ENCODE measurements at places on chromosomes 2 and 18.

- H3K4me1 ChIP-seq, result no peaks in the 10 kb centered on the region
- H3K27ac ChIP-seq, result no peak overlapping the region
- no peak for DNase-seq
- no peaks in the 10 kb centered on the region for H3K36me3 ChIP-seq
Measured at GRCh38 chr18:63971320-63972001, 1.6 kb downstream of the SERPINB8 start.

DNA sequence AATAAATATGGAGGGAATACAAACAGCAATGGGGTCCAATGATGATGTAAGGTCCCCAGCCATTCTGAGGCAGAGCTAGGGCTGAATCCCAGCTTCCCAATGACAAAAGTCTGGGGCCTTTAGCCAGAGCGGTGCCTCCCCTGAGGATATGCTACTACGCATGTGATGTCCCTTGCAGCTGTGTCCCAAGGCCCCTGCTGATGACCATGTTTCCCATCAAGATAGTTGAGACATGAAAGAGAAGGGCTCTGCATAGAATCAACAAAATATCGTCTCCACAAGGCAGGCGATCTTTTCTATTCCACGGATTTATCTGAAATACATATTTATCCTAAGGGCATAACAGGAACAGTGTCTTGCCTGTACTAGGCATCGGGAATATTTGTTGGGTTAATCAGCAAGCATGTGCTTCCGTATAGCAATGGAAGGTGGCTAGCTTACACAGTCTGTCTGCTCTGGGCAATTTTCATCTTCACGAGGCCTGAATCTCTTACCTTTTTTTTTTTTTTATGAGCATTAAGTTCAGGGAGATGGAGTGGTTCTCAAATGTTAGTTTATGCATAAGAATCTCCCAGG, 284.6 kb downstream of the CNTNAP5 start:
- no peaks in the 10 kb centered on the region for H3K36me3 ChIP-seq
- no peak overlapping the region for H3K27ac ChIP-seq
- DNase-seq, result no peak
- no peak overlapping the region for H3K4me3 ChIP-seq
- no peaks in the 10 kb centered on the region for H3K27me3 ChIP-seq
- no peaks in the 10 kb centered on the region for H3K4me1 ChIP-seq

- H3K4me3 ChIP-seq, result peak overlapping the region; percentile 46
- H3K27ac ChIP-seq, result no peak overlapping the region
- H3K36me3 ChIP-seq, result no peaks in the 10 kb centered on the region
- H3K27me3 ChIP-seq, result peaks cover 48% of the 10 kb centered on the region
- no peak for DNase-seq
- peaks cover 3% of the 10 kb centered on the region for H3K4me1 ChIP-seq
Measured at GRCh38 chr2:56185101-56185581, 1.4 kb downstream of the CCDC85A start.

DNA sequence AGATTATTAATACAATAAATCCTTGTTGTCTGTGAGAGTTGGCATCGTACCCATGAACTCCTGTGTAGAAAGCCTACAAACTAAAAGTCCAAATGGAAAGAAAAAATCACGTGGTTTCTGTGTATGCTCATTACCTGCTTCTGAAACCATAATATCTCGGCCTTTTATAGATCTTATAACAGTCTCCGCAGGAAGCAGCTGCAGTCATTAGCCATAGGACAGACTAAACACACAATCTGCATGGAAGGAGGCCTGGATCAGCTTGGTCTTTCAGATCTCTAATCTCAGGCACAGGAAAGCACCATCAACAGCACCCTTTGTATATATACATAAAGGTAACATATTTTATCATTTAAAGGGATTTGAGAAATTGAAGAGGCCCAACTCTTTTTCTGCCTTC, 508.9 kb upstream of the TCF4 start:
- no peak overlapping the region for H3K27ac ChIP-seq
- H3K36me3 ChIP-seq, result no peaks in the 10 kb centered on the region
- no peak for DNase-seq
- no peak overlapping the region for H3K4me3 ChIP-seq
- H3K27me3 ChIP-seq, result no peaks in the 10 kb centered on the region

GRCh38 chr2:73852020-73852419, 23.3 kb downstream of the STAMBP start:
- H3K4me1 ChIP-seq, result no peaks in the 10 kb centered on the region
- H3K27ac ChIP-seq, result no peak overlapping the region
- no peak for DNase-seq
- H3K36me3 ChIP-seq, result peaks cover 23% of the 10 kb centered on the region

GRCh38 chr18:50992351-50992762, 24.5 kb downstream of the ELAC1 start:
- no peaks in the 10 kb centered on the region for H3K27me3 ChIP-seq
- no peaks in the 10 kb centered on the region for H3K36me3 ChIP-seq
- DNase-seq, result no peak
- no peaks in the 10 kb centered on the region for H3K4me1 ChIP-seq
- no peak overlapping the region for H3K27ac ChIP-seq

DNA sequence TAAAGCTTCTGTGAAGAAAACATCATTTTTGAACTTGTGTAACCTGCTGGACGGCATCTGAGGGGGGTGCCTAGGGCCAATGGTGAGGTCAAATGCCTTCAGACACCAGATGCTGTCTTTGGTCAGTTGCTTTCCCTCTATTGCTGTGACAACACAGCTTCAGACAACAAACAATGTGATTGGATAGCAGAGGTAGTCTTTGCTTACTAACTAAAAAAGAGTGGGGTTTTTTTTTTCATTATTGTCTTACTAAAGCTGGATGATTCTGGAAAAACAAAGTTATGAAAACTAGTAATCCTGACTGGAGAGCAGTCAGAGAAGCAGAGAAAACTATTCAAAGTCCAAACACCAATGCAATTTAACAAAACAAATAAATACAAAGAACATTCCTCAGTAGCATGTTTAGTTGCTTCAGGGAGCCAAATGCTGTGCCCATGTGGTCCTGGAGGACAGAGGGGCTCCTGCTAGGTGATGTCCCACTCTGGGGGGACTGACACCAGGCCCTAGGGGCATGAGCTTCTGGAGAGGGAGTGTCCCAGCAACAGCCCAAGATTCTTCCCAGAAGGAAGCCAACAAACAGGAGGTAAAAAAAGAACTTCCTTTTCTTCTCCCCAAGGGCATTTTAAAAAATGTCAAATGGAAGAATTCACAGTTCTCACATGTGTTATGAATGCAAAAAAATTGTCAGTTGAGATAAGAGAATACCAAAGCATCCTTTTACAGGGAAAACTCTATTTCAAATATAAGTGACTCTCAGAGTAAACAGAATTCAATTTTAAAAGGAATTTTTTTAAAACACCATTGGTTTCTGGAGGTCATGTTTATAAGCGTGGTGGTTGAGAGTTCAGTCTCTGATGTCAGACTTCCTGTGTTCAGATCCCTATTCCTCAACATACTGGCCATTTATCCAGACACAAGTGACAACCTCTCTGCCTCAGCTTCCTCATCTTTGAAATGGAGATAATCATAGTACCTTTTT, 181.1 kb upstream of the PGAP1 start:
- no peaks in the 10 kb centered on the region for H3K27me3 ChIP-seq
- no peaks in the 10 kb centered on the region for H3K4me1 ChIP-seq
- H3K4me3 ChIP-seq, result no peak overlapping the region
- no peaks in the 10 kb centered on the region for H3K36me3 ChIP-seq

DNA sequence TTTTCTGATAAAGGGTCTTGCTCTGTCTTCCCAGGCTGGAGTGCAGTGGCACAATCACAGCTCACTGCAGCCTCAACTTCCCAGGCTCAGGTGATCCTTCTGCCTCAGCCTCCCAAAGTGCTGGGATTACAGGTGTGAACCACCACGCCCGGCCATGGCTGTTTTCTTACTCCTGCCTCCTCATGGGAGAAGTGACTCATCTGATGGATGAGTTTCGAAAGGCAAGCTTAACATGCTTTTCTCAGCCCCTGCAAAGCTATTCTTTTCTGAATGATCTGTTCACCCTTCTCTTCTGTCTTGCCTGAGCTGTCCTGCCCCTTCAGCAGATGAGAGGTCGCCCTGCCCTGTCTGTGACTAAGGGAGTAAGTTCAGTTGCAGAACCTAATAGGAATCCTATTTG, 929 bp upstream of the CREG2 start:
- H3K4me3 ChIP-seq, result no peak overlapping the region
- peaks cover 10% of the 10 kb centered on the region for H3K27me3 ChIP-seq
- H3K36me3 ChIP-seq, result no peaks in the 10 kb centered on the region
- H3K27ac ChIP-seq, result no peak overlapping the region

DNA sequence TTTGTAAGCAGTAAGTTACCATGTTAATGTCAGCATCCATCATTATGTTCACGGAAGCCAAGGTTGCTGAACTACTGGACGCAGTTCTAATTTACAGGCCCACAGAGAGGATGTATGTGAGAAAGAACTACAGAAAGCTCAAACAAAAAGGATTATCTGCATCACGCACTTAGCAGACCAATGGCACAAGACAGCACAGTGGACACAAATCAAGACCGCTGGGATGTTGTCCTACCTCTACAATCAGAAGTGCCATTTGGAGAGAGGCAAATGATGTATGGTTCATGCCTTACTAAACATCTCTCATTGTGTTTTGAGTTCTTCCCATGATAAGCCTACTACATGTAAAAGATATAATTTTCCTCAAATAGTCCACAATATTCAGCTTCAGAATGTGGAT, 330.7 kb upstream of the CHAC2 start:
- H3K4me3 ChIP-seq, result no peak overlapping the region
- H3K27me3 ChIP-seq, result no peaks in the 10 kb centered on the region
- H3K27ac ChIP-seq, result no peak overlapping the region

Data from iPS DF 6.9 (cell line).